ENCODE measurements at places on chromosomes 3 and 15.

DNA sequence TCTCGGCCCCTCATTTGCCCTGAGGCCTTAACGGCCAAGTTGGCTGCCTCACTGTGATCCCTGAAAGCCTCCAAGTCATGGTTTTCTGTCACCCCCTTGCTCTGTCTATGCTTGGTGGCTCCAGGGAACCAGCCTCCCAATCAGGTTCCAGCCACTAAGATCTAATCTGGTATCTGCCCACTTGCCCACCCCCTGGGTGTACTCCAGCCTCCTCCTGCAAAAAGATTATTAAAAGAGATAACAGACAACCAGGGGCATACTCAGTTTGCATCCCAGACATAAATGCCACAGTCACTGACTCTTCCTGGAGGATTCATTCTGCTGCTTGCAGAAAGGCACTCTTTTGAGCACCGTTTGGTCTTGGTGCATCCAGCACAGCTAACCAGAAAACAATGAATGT, 103.9 kb downstream of the NTRK3 start:
- DNase-seq, result no peak

DNA sequence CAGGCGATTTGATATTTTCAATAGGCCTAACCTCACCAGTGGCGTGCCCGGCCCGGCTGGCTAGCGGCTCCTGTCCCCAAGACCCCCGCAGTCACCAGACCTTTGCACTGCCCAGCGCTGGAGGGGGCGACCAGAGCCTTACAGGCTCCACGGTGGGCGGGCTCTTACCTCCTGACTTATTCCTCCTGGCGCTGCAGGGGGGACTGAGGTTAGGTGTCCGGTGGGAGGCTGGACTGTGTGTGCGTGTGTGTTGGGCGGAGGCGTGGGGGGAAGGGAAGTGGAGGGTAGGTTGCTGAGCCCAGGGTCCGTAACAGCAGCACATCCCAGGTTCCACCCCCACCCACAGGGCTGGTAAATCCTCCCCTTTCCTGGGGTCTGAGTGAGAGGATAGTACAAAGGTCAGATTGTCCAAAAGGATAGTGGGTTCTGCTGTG, 27.5 kb upstream of the THRB start:
- no peak for DNase-seq

GRCh38 chr3:57556459-57557084, 498 bp downstream of the PDE12 start:
- DNase-seq, result peak; percentile 24

DNA sequence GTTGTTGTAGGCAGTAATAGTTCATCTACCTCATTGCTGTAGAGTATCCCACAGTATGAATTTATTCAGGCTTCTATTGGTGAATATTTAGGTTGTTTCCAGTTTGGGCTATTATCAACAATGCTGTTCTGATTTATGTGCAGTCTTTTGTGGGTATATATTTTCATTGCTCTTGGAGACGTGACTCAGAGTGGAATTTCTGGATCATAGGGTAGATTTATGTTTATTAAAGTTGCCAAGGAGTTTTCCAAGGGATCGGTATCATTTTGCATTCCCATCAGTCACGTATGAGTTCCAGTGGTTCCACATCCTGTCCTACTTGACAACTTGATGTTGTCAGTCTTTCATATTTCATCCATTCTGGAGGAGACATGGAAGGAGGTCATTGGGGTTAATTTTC, 8.4 kb upstream of the HRH1 start:
- DNase-seq, result no peak

- no peak for DNase-seq
These were observed 197.7 kb downstream of the CD47 start for GRCh38 chr3:107892955-107893624.

DNA sequence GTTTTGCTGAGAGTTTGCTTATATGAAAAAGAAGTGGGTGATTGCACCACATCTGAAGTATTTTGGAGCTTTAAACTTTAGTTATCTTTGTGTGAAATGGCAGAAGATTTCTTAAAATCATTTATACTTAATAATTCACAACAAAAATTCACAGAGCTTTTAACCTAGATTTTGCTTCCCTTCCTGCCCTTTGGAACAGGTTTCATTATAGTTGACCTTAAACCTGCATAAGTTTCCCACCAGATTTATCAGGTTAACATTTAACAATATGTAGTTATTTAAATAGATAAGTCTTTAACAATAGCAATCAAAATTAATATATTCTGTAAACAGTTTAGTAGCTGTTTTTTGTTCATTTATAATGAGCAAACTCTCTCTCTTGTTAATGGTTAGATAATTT, 30.3 kb downstream of the CADM2 start:
- no peak for DNase-seq

DNA sequence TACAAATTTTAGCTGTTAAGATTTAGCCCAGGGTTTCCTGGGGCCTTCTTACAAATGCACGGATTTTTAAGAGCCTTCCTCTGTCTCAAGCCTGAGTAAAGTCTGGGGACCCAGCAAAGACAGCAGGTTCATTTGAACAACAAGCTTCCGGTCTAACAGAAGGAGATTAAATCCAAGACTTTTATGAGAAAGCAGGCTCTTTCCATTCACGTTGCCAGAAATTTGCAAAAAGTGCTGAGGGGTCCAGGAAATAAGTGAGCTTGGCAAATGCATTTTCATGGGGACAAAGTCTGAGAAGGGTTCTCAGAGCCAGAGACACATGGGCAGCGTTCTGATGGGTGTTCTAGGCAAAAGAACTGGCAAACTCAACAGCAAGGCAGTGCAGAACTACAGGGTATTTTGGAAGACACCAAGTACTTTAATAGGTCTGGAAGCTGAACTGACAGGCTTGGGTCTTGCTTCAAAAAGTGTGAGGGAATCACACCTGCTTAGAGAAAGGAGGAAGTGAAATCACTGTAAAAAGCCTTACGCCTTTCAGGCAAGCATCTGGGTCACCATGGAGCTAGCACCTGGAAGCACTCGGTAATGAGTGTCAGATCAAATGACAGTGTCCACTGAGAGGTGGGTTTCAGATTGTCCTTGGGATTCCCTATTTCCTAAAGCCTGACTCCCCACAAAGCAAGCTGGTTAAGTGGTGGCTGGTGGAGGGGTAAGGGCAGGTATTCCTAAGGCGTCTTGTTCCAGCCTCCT, 115.8 kb upstream of the ARHGEF3 start:
- peak; percentile 29 for DNase-seq

- DNase-seq, result no peak
These were observed 5.3 kb upstream of the VIPR1 start for GRCh38 chr3:42497009-42497731.

DNA sequence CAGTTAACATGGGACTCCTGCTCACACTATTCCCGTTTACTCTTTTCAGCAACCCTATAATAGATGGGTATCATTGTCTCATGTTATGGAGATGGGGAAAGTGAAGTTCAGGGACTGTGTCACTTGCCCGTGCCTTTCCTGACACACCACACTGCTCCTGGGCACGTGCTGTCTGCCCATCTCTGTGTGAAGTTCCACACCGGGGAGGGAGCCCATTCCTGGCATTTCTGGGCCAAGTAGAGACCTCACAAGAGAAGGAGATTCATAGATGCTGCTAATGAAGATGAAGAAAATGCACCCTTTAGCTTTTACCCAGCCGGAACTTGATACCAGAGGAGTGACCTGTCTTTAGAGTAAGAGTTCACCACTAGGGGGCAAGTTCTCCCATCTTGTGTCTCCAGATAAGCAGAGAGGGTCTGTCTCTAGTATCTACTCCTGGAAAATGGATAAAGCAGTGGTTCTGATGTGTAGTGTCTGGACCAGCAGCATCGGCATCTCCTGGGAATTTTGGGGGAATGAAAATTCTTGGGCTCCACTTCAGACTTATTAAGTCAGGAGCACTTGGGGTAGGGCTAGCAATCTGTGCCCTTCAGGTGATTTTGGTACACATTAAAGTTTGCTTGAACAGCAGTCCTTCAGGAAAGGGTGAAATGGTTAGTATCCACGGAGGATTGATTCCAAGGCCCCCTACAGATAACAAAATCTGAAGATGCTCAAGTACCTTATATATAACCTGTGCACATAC, 2.0 kb upstream of the TOPBP1 start:
- peak; percentile 68 for DNase-seq

GRCh38 chr3:36877930-36878685, 66.7 kb downstream of the TRANK1 start:
- no peak for DNase-seq

- DNase-seq, result no peak
These were observed 34.1 kb upstream of the UACA start for GRCh38 chr15:70797464-70797863.

DNA sequence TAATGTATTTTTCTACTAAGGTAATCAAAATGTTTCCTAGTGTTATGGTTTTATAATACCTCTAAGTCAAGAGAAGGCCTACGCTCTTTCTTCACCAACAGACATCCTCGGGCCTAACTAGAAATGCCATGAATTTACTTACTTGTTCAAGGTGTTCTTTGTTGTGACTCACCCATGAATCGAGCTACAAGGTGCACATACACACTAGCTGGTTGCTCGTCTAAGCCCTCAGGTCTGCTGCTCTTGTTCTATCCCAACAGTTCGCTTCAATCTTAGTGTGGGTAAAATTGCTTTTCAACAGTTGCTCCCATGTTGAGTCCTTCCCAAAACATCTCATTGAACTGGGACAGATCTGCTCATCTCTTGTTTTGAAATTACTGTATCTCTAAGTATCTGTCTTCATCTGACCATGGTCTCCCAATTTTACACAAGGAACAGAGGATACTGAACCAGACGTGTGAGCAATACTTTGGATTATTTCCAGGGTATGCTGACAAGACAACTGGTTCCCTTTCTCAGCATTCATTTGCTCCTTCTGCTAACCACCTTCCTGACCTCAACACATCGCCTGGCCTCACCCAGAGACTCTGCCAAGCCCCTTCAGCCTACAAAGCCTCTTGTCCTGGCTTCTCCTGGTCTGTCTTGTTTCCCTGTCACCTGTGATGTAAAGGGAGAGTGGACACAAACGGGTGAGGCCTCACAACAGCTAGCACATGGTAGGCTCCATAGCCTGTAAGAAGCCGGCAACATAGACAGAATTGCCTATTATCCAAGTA, 84.2 kb downstream of the NEDD4 start:
- DNase-seq, result no peak

GRCh38 chr3:146581951-146582467, 23.1 kb downstream of the PLSCR5 start:
- no peak for DNase-seq

- no peak for DNase-seq
These were observed 3.1 kb downstream of the ACAA1 start for GRCh38 chr3:38133557-38134405.

GRCh38 chr3:60017631-60018030, 967.8 kb upstream of the CFAP20DC start:
- peak; percentile 76 for DNase-seq

- no peak for DNase-seq
These were observed 327.0 kb upstream of the RORA start for GRCh38 chr15:61556037-61556648.

DNA sequence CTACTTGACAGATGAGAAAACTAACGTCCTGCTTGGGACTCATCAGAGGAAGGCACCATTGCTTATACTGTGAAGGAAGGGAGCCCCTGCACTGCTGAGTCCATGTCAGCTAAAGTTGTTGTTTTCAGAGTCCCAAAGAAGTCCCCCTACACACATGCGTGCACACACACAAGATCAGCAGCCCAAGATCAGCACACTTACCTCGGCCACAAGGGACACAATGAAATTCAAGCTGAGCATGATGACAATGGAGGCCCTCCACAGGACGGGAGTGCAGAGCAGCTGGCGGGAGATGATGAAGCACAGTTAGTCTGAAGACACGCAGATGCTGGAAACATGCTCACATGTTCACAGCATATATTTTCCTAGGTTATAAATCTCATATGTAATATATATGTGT, 28.6 kb upstream of the ATP13A5 start:
- no peak for DNase-seq

- no peak for DNase-seq
These were observed 42.4 kb downstream of the MYO5A start for GRCh38 chr15:52486003-52486996.

- no peak for DNase-seq
These were observed 208.3 kb downstream of the THSD4 start for GRCh38 chr15:71323584-71323983.

DNA sequence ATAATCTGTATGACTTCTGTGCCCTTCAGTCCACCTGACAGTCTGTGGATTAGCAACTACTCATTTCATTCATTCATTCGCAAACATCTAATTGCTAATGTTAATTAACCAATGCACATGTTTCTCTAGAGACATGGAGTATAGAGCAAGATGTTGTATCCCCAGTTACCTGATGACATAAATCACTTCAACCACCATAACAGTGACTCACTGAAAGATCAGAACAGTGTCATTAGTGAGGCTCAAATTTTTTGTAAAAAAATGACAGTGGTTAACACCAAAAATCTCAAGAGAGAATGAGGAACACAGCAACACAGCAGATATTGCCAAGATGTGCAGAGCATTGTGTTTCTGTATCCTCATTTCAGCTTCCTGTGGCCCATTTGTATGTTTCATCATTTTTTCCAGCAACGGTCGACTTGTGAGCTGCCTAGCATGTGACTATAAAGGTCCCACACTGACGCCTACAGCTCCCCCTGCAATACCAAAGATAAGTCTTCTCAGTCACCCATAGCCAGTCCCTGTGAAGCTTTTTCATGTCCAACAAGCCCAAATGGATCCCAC, 3.7 kb upstream of the PLD1 start:
- DNase-seq, result peak; percentile 19

DNA sequence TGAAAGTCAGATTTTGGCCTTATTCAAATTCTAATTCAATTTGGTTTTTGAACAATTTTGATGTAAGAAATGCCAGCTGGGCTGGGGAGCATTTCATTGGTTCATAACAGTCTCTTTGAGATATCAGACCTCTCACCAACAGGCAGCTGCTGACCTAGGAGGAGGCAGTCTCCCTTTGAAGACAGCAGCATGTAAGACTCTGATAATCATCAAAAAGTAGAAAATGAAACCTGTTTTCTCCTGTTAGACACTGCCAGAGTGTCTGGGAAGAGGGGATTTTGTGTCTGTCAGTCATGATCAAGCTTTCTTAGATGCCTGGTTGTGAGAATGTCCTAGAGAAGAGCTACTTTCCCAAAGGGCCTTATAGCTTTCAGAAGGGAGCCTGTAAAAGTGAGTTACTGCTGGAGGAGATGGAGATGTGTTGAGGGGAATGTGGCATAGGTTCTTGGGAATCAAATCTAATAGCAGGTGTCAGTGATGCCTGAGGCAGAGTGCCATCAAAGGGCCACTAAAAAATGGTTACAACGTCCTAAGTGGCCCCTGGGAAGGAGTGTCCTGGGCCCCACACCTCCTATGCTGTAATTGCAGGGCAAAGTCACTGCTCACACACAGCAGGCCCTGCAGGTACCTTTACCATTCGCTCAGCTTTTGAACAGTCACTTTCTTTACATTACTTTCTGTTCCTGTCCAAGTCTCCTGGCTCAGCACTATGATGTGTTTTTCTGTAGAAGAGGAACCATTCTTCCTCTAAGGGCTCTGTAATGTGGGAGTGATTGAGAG, 43.1 kb downstream of the FSTL1 start:
- no peak for DNase-seq

GRCh38 chr3:195532834-195533233, 10.3 kb downstream of the PPP1R2 start:
- DNase-seq, result no peak

DNA sequence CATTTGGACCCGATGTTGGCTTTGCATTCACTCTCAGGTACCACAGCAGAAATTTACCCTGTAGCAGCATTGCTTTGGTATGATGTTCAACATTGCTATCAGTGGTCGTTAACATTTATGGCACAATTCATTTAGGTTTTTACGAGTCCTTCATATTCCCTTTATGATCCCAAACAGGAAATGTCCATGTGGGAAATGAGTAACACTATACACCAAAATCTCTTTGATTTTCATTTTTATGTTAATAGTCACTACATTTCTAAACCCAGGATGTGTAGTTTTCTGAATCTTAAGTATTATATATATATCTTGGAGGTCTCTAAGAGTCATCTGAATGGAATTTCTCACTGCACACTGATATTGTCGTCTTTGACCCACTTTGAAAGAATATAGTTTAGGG, 78.5 kb upstream of the RBMS3 start:
- no peak for DNase-seq

Data from CD4-positive, alpha-beta T cell treated with Interleukin-2 at 100 ng/mL for 4 hours (primary cell).